ENCODE measurements at places on chromosomes 1 and 21. TPM values are rescaled to one million over a fixed set of nuclear protein-coding genes. Genes with fewer than 3 reads are reported as not detected.

The NUDT4B gene
- total RNA-seq, result not detected

The PLA2G2F gene
- total RNA-seq, result not detected

The TUFT1 gene
- total RNA-seq, result 11.2 TPM

DNA sequence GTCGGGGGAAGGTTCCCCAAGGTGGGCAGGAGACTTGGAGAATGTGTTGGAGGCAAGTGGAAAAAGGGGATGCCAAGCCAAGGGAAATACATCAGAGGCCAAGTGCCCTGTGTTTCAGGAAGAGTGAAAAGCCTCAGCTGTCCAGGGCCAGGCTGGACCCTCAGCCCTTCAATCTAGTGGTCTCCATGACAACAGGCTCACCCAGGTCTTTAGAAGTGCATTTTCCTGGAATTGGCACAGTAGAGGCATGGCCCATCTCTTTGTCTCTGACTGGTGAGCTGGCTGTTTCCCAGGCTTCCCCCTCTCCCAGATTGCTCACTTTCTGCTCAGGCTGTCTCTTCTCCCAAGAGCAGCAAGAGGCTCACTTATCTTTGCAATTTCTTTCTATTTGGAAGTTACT is 10.4 kb upstream of the RHBG start:
- H3K27me3 ChIP-seq, result peaks cover 10% of the 10 kb centered on the region

- H3K4me1 ChIP-seq, result peaks cover 33% of the 10 kb centered on the region
- H3K27ac ChIP-seq, result peak overlapping the region; percentile 42
- H3K36me3 ChIP-seq, result peaks cover 4% of the 10 kb centered on the region
- no peak overlapping the region for H3K4me3 ChIP-seq
- H3K27me3 ChIP-seq, result peaks cover 4% of the 10 kb centered on the region
Observed at GRCh38 chr21:31370893-31371544, 27.0 kb upstream of the TIAM1 start.

- H3K27ac ChIP-seq, result no peak overlapping the region
- H3K36me3 ChIP-seq, result peaks cover 38% of the 10 kb centered on the region
- DNase-seq, result no peak
- H3K4me3 ChIP-seq, result no peak overlapping the region
Observed at GRCh38 chr1:226364514-226364899, 43.4 kb downstream of the PARP1 start.

DNA sequence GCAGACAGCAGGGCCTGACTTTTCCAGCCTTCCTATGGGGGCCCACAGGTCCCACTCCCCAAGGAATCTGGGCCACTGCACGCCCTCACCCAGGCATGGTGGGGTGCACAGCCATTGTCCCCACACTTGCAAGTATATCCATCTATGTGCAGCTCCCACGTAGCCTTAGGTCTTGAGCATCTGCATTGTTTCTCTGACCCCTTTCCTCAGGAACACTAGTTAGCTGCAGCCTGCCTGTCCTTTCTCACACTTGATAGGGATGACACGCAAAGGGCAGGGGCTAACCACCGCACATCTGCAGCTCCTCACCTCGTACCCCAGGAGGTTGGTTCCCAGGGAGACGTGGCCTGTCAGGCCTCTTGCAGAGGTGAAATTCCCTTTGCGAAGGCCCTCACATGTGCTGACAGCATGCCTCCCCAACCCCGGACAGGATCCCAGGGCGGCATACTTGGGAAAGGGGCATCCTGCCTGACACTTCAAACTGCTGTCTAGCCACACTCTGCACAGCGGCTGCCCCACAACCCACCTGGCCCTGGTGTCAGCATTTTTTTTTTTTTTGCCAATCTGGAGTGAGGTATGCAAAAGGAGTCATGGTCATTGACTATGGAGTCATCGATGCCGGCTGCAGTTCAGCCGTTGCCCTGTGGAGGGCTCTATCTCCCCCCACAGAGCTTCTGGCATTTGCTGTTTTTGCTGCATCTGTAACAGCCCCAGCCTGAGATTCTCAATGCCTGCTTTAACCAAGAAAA is 5.0 kb downstream of the JMJD4 start:
- peak; percentile 68 for DNase-seq
- peaks cover 5% of the 10 kb centered on the region for H3K36me3 ChIP-seq
- H3K27me3 ChIP-seq, result peaks cover 2% of the 10 kb centered on the region
- H3K4me3 ChIP-seq, result peak overlapping the region; percentile 62
- H3K27ac ChIP-seq, result no peak overlapping the region

- no peak for DNase-seq
- no peak overlapping the region for H3K4me3 ChIP-seq
- H3K27me3 ChIP-seq, result peaks cover 9% of the 10 kb centered on the region
- H3K4me1 ChIP-seq, result peaks cover 16% of the 10 kb centered on the region
- peaks cover under 1% of the 10 kb centered on the region for H3K36me3 ChIP-seq
Observed at GRCh38 chr1:154423304-154423987, 18.3 kb downstream of the IL6R start.

- no peaks in the 10 kb centered on the region for H3K27me3 ChIP-seq
- H3K4me3 ChIP-seq, result peak overlapping the region; percentile 61
- peaks cover 14% of the 10 kb centered on the region for H3K4me1 ChIP-seq
- H3K36me3 ChIP-seq, result no peaks in the 10 kb centered on the region
- peak overlapping the region; percentile 39 for H3K27ac ChIP-seq
- peak; percentile 67 for DNase-seq
Observed at GRCh38 chr1:7752512-7753417, 18.3 kb upstream of the VAMP3 start.

DNA sequence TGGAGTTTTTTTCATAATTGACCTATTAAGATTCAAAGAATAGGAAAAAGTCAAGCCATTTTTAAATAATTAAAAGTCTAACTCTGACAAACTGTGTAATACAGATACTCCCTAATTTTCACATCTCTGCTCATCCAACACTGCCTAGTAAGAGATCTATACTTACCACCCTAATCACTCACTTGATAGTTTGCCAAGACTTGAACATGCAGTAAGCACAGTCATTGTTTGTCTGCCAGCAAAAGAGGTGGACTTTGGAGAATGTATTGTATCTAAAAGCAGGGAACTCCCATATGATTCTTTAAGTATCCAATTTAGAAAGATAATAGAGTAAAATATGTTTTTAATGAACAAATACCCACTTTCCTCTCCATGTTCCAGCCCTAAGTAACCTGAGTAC is 15.5 kb downstream of the TMEM59 start:
- H3K4me3 ChIP-seq, result no peak overlapping the region
- DNase-seq, result no peak
- no peak overlapping the region for H3K27ac ChIP-seq
- H3K27me3 ChIP-seq, result no peaks in the 10 kb centered on the region
- peaks cover 29% of the 10 kb centered on the region for H3K36me3 ChIP-seq

- no peaks in the 10 kb centered on the region for H3K27me3 ChIP-seq
- H3K27ac ChIP-seq, result no peak overlapping the region
- no peak for DNase-seq
Observed at GRCh38 chr1:20220036-20220435, 33.7 kb upstream of the PLA2G2C start.

DNA sequence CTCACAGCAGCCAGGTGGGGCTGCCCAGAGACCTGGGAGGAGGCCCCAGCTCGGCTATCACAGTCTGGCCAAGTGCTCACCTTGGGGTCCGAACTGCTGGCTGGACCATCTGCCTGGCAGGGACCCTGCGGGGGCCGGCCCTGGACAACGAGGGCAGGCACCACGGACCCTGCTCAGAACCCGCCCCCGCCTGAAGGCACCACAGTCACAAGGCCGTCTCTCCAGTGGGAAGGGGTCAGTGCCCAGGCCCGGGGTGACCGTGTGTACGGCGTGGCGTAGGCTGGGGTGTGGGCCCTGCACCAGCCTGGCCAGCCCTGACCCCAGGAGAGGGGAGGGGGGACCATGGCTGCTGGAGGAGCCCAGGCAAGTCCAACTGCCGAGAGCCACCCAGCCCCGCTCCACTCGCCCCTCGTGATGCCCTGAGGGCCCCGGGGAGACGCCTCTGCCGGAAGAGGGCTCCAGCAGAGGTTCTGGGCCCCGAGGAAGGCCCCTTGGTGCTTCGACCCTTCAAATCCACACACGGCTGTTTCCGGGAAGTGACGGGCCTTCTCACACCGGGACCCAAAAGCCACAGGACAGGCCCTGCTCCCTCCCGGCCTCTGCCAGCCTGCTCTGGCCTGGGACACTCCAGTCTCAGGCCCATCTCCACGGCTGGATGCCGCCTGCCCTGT is 11.2 kb upstream of the RNF223 start:
- H3K4me3 ChIP-seq, result no peak overlapping the region
- DNase-seq, result no peak
- H3K27me3 ChIP-seq, result peaks cover 9% of the 10 kb centered on the region
- H3K4me1 ChIP-seq, result no peaks in the 10 kb centered on the region
- H3K36me3 ChIP-seq, result peaks cover 3% of the 10 kb centered on the region

- no peaks in the 10 kb centered on the region for H3K27me3 ChIP-seq
- no peak for DNase-seq
- no peaks in the 10 kb centered on the region for H3K4me1 ChIP-seq
- H3K27ac ChIP-seq, result no peak overlapping the region
- H3K4me3 ChIP-seq, result no peak overlapping the region
Observed at GRCh38 chr1:163697137-163697536, 375.4 kb downstream of the NUF2 start.

GRCh38 chr1:224192082-224192788 is 9.2 kb downstream of the DEGS1 start:
- no peak overlapping the region for H3K27ac ChIP-seq
- peaks cover 5% of the 10 kb centered on the region for H3K27me3 ChIP-seq
- no peak for DNase-seq

DNA sequence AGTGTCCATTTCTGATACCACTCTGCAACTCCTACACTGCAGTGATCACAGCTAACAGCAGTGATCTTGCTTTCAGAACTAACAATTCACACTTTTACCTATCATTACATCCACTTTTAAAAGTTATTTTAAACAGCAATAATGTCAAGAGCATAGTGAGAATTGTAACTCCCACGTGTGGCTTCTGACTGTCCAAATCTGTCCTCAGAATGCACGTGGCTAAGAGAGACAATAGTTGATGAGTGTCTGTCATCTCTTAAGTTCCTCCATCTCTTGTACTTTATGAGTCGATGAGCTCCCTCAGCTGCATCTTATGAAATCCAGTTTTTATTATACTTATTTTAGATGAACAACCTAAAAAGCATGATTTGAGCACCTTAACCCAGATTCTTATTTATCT is 16.5 kb upstream of the CFHR5 start:
- H3K27me3 ChIP-seq, result no peaks in the 10 kb centered on the region
- H3K4me1 ChIP-seq, result no peaks in the 10 kb centered on the region
- no peak overlapping the region for H3K27ac ChIP-seq
- H3K36me3 ChIP-seq, result no peaks in the 10 kb centered on the region
- H3K4me3 ChIP-seq, result no peak overlapping the region

- no peak for DNase-seq
- no peak overlapping the region for H3K4me3 ChIP-seq
- peaks cover 7% of the 10 kb centered on the region for H3K4me1 ChIP-seq
- no peak overlapping the region for H3K27ac ChIP-seq
Observed at GRCh38 chr1:224523676-224524075, 89.1 kb upstream of the WDR26 start.

DNA sequence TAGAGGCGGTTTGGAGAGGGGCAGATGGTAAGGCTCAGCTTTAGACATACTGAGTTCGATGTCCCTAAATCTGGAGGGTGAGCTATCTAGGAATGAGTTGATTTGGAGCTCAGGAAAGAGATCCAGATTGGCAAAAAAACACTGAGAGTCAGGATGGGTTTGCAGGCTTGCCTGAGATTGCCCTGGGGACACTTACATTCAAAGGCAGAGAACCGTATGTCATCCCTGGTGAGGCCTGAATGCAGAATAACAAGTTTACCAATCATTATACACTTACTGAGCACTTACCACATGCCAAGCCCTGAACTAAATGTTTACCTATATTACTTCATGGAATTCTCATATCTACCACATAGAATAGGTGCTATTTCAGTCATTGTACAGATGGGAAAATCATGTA is 27.5 kb downstream of the TFAP2E start:
- peaks cover 24% of the 10 kb centered on the region for H3K36me3 ChIP-seq
- no peak overlapping the region for H3K27ac ChIP-seq
- H3K27me3 ChIP-seq, result no peaks in the 10 kb centered on the region
- no peaks in the 10 kb centered on the region for H3K4me1 ChIP-seq
- no peak for DNase-seq
- H3K4me3 ChIP-seq, result no peak overlapping the region

DNA sequence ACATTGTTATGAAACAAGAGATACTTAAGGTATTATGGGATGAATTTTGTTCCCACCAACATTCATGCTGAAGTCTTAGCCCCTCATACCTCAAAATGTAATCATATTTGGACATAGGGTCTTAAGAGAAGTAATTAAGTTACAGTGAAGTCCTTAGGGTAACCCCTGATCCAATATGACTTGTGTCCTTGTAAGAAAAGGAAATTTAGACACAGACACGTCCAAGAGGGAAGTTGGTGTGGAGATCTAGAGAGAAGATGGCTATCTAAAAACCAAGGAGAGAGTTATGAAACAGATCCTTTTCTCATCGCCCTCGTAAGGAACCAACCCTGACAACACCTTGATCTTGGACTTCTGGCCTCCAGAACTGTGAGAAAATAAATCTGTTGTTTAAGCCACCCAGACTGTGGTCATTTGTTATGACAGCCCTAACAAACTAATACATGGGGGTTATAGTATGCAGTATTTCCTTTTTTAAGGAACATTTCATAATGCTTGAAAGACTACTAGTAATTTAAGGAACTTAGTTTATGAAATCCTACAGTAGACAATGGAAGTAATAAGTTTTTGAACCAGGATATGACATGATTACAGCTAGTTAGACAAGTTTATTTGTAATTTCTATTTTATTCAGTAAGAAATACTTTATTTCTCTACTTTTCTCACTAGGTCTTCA is 875.5 kb upstream of the ADGRL2 start:
- no peak for DNase-seq
- H3K27ac ChIP-seq, result no peak overlapping the region

All from endothelial cell (in vitro differentiated cells).